Midbrain (tissue), 1 donor: ENCODE measurements at places on chromosomes 11 and 22.

DNA sequence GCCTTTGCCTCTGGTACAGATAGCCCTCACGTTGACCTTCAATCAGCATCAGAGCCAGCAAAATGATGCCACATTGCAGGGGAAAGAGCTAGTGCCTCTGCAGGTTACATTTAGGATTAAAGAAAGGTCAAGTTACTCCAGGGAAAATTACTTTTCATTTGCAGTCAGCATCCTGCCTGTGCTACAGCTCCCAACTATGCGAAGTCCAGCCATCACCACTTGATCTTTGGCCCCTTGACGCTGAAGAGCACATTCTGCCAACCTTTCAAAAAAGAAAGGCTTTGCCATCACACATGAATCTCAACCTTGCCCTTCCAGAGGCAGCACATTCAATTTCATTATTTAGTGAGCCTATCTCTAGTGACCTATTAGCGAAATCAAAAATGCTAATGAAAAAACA lies 11.3 kb downstream of the FJX1 start:
- DNase-seq = no peak

- DNase-seq = peak; percentile 34
Measured at GRCh38 chr11:96340555-96340885, 2.5 kb downstream of the MAML2 start.

- no peak for DNase-seq
Measured at GRCh38 chr22:49446145-49446758, 381.4 kb downstream of the BRD1 start.

DNA sequence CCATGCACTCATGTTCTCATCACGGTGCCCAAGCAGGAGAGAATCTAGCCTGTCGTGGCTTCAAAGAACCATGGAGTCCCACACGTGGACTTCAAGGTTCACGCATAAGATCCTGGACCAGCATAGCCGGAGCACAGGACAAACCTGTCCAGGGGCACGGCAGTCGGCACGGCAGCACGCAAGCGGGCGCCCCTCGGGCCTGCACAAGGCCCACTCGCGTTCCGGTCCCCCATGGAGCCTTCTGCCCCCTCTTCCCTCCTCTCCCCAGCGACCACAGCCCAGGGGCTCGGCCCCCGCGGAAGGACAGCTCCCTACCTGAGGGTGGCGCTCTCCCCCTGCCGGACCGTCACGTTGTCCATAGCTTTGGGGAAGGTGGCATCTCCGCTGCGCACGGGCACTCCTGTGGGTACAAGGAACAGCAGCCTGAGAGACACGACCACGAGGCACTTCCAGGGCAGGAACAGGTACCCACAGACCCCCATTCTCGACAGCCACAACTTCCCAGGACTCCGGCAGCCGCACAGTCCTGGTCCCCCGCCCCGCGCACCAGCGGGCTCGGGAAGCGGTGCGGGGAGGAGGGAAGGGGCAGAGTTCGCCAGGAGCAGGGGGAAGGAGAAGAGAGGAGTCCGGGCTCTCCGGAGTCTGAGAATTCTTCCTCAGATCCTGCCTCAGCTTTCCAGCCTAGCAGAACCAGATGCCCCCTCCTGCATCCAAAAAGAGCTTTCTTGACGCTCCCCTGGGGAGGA lies 589.5 kb downstream of the OPCML start:
- no peak for DNase-seq

GRCh38 chr11:3894128-3894731 lies 38.8 kb downstream of the STIM1 start:
- no peak for DNase-seq
